ENCODE measurements at places on chromosomes 2 and 18. TPM values are rescaled to one million over a fixed set of nuclear protein-coding genes. Genes with fewer than 3 reads are reported as not detected.

The KCNK3 gene
- total RNA-seq = not detected

The BCL11A gene
- total RNA-seq = not detected

The C2orf80 gene
- total RNA-seq = not detected

The APCDD1 gene
- total RNA-seq = not detected

DNA sequence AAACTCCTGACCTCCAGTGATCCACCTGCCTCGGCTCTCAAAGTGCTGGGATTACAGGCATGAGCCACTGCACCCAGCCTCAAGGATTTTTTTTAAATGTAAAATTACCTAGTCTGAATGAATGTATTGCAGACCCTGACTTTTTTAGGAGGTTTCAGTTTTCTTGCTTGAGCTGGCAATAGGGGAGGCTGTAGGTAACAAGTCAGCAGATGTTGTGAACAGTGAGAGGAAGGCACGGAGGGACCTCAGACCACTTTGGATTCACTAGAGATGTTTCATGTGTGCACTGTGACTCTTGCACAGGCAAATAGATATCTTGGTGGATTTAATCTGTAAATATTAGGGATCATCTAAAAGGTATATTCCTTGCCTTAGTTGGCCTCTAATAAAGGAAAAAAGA is 6.4 kb downstream of the NDUFV2 start:
- peak overlapping the region; percentile 32 for H3K4me3 ChIP-seq
- H3K36me3 ChIP-seq = peaks cover 75% of the 10 kb centered on the region
- H3K4me1 ChIP-seq = peaks cover 82% of the 10 kb centered on the region
- DNase-seq = no peak

GRCh38 chr18:51151568-51152511 is 45.6 kb downstream of the MEX3C start:
- peak overlapping the region; percentile 73 for H3K27ac ChIP-seq
- peak overlapping the region; percentile 49 for H3K4me3 ChIP-seq
- DNase-seq = peak; percentile 74

GRCh38 chr2:135783439-135783838 is 41.8 kb downstream of the UBXN4 start:
- no peak overlapping the region for H3K4me3 ChIP-seq
- H3K27me3 ChIP-seq = no peaks in the 10 kb centered on the region
- H3K36me3 ChIP-seq = peaks cover 68% of the 10 kb centered on the region
- no peak overlapping the region for H3K27ac ChIP-seq

DNA sequence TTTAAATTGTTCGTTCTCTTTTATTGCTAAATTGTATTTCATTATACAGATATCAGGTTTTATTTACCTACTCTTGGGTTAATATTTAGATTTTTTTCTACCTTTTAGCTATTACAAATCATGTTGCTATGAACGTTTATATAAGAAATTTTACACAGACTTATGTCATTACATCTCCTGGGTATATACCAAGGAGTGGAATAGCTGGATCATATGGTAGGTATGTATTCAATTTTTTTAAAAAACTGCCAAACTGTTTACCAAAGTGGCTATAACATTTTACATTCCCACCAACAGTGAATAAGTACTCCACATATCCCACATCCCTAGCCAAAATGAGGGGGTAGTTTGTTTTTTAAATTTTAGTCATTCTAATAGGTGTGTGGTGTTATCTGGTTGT is 32.3 kb upstream of the BAZ2B start:
- no peak overlapping the region for H3K27ac ChIP-seq
- H3K36me3 ChIP-seq = peaks cover 1% of the 10 kb centered on the region
- no peaks in the 10 kb centered on the region for H3K4me1 ChIP-seq
- H3K4me3 ChIP-seq = no peak overlapping the region

Measured in activated CD8-positive, alpha-beta memory T cell treated with anti-CD3 and anti-CD28 coated beads, Interleukin-2, amount 10 ng/mL, durations not matched to agents 7 days and 5 days (primary cell).